ENCODE measurements at places on chromosomes 5 and 9. TPM values are rescaled to one million over a fixed set of nuclear protein-coding genes. Genes with fewer than 3 reads are reported as not detected.

SUSD3 gene
- total RNA-seq: 85.8 TPM

DEPDC1B gene
- 51.1 TPM for total RNA-seq

PTPN3 gene
- not detected for total RNA-seq

FAM81B gene
- not detected for total RNA-seq

COL15A1 gene
- total RNA-seq: 0.07 TPM

MEIKIN gene
- not detected for total RNA-seq

IL33 gene
- total RNA-seq: not detected

FOXD4L5 gene
- 0.21 TPM for total RNA-seq

FOXI1 gene
- total RNA-seq: not detected

BTNL9 gene
- not detected for total RNA-seq

ELOVL7 gene
- 0.42 TPM for total RNA-seq

CYLC2 gene
- not detected for total RNA-seq

GHR gene
- total RNA-seq: not detected

TRPM3 gene
- total RNA-seq: not detected

KDM4C gene
- total RNA-seq: 53.7 TPM

Data from activated CD4-positive, alpha-beta T cell treated with anti-CD3 and anti-CD28 coated beads, Interleukin-2, amount 10 ng/mL, durations not matched to agents 7 days and 5 days (primary cell).